ENCODE measurements at places on chromosomes 11 and 22. TPM values are rescaled to one million over a fixed set of nuclear protein-coding genes. Genes with fewer than 3 reads are reported as not detected.

GAL3ST1 gene
- total RNA-seq: 0.83 TPM

ST14 gene
- 0.17 TPM for total RNA-seq

ABTB2 gene
- total RNA-seq: 46.3 TPM

SMC1B gene
- not detected for total RNA-seq

OR52I1 gene
- not detected for total RNA-seq

NOX4 gene
- total RNA-seq: 0.19 TPM

HBE1 gene
- not detected for total RNA-seq

MS4A15 gene
- total RNA-seq: not detected

LUZP2 gene
- 0.17 TPM for total RNA-seq

BIK gene
- total RNA-seq: 1.8 TPM

IGSF22 gene
- not detected for total RNA-seq

LRRC4C gene
- 52.3 TPM for total RNA-seq

GRCh38 chr11:70885281-70886231 lies 366.8 kb downstream of the SHANK2 start:
- DNase-seq: peak; percentile 15

- no peak for DNase-seq
These were observed 57.5 kb upstream of the LYVE1 start for GRCh38 chr11:10625982-10626311.

GRCh38 chr11:117827521-117828511 lies 3.3 kb upstream of the FXYD2 start:
- DNase-seq: no peak

DNA sequence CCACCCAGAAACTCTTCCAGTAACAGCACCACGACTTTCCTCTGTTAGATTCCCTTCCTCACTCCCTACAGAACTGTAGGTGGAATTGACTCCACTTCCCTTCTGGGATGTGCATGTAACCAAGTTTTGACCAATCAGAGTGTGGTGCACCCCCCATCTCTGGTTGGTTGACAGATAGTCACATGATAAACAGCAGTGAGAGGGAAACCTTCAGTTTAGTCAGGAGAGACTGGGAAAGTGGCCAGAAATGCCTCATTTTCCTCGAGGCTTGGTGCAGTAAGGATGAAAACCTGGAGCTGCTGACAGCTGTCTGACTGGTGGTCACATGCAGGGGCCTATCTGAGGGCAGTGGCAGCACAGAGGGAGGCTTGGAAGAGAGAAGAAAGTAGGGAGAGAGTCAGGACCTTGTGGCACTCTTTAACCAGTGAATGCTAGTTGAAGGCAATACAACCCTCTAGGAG lies 67.3 kb upstream of the GRK3 start:
- DNase-seq: no peak

DNA sequence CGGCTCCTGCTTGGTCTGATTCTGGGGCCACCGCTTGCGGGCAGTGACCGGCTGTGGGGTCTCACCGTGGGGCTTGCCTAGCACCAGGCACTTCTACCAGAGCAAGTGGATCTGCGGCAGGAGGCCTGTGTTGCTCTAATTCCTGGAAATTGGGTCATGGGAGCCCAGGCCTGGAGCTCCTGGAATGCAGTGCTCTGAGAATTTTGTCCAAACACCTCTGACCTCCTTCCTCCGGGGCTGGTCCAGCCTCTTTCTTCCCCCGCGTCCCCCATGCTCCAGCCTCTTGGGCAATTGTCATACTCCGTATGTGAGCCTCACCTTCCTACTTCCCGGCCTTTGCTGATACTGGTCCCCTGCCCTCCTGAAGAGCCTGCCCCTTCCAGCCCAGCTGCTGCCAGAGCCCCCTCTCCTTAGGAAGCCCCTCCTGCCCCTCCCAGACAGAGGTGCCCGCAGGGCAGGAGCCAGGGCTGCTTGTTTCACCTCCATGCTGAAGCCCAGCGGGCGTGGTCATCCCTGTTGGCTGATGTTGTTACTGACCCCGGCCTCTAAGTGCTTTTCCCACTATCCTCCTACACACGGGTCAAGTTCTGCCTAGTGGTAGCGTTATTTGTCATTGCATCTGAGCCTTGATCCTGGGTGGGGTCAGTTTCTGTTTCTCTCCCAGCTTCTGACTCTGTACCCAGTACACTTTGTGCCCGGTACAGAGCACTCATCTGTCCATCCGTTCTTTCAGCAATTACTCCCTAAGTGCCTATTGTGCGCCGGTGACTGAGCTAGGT lies 9.6 kb downstream of the MGAT3 start:
- no peak for DNase-seq

DNA sequence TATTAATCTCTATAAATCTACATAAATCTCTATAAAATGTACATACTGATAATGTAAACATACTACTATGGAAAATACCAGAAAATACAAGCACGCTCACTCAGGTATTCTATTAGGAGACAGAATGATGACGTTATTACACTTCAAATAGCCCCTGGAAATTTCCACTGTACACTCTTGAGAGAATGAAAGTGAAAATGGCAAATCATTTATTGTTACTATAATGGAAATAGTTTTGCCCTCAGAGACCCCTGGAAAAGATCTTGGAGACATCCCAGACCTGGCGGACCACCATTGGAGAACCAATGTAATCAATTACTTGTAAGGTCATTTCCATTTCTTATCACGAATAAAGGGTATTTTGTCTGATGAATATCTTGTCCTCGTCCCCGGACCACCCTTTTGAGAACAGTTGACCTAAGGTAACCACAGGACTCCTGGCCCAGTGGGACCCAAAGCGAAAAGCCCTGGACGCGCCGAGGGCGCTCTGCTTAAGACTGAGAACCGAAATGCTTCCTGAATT lies 509 bp upstream of the PRRG4 start:
- DNase-seq: no peak

GRCh38 chr11:61546663-61547062 lies 34.2 kb downstream of the SYT7 start:
- DNase-seq: no peak

GRCh38 chr11:45698777-45699497 lies 33.5 kb upstream of the CHST1 start:
- DNase-seq: no peak

- DNase-seq: no peak
These were observed 849 bp downstream of the TCF20 start for GRCh38 chr22:42269432-42270175.

DNA sequence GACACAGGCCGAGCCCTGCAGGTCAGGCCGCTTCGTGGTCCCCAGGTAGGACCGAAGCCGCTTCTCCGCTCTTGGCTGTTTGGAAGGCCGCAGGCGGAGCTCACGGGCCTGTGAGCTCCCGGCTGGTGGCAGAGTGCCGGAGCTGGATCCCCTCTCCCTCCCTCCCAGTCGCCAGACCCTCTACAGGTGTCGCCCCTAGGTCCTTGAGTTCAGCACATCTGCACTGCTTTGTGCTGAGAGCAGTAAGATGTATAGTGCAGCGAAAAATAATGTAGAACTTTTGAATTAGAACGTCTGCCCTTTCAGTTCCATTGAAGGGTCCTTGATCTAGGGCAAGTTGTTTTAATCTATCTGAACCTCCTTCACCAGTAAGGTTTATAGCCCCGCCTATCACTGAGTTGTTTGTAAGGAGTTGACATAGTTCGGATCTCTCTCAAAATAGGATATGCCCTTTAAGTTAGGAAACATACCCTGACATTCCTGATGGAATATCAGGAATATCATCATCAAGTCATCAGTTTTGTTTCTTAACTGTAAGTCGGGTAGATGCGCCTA lies 419 bp downstream of the ANKRD49 start:
- no peak for DNase-seq

- no peak for DNase-seq
These were observed 6.7 kb downstream of the KCNE3 start for GRCh38 chr11:74460481-74461154.

DNA sequence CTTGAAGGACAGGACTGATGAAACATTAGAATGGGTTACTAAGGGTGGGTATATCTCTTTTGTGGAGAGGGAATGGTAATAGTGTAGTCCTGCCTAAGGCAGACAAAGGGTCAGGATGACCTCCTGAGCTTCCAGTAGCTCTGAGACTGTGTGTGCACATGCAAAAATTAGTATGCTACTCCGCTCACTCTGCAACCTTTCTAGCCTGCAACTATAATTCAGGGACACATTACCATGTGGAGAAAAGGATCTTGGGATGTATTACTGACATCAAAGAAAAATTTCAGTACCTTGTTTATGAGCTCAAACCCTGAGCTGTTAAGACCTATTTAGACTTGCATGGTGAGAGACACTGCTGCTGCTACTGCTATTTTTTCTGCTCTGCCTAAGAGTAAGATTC lies 25.4 kb downstream of the LARGE2 start:
- DNase-seq: no peak

DNA sequence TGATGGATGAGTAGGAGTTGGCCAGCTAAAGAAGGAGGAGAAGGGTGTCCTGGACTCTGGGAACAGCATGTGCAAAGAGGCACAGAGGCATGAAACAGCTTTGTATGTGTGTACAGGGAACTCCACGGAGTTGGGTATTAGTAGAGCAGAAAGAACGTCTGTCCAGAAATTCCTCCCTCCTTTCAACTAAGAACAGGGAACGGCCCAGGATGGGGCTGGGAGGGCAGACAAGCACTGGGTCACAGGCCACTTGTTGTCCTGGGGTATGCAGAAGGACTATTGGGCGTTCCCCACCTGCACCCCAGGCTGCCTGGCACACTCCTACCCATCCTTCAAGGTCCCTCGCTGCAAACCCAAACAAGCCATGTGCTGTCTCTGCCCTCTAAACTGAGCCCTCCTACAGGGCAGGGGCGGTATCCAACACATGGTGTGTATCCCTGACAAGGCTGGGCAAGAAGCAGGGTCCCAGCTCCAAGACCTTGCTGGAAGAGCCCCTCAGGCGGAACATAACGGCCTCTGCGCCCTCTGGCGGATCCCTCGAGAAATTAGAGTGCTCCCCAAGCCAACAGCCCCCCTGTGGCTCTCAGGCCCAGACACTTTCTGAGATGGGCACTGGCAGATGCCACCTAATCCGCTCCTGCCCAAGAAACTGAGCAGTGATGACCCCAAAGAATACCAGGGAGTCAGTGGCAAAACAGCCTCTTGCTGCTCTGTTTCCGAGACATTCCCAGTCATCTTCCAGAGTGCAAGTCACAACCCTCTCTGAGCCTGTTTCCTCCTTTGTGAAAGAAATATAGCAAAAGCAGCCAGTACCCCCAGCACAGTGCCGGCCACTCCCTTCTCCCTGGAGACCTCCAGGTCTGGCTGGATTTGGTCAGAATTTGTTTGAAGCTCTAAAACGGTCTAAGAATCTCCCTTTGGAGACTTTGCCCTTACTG lies 1.6 kb upstream of the ELFN2 start:
- peak; percentile 72 for DNase-seq

DNA sequence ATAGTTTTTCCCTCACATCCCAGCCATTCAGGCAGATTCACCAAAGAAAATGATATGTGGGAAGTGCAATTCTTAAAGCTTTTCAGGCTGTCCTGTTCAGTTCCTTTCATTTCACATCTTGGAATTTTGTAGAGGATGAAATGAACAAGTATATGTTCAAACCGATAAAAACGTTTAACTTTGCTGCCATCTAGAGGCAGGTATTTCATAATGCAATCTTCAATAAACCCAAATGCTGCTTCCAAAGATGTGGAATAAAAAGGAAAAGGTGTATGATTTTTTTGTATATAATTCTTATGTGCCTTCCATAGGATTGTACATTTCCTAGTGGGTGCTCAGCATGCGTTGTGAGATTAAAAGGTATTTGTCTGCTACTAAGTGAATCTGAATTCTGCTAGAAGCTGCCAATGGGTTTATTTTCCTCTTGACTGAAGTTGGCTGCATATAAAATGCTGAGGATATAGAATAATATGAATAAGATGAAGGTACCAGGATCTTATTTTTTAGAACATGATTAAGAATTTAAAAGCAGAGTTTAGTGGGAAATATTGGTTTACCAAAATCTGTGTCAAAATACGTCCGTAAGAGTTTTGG lies 199.3 kb downstream of the PGR start:
- peak; percentile 82 for DNase-seq

GRCh38 chr22:40157330-40157945 lies 20.3 kb upstream of the TNRC6B start:
- no peak for DNase-seq

DNA sequence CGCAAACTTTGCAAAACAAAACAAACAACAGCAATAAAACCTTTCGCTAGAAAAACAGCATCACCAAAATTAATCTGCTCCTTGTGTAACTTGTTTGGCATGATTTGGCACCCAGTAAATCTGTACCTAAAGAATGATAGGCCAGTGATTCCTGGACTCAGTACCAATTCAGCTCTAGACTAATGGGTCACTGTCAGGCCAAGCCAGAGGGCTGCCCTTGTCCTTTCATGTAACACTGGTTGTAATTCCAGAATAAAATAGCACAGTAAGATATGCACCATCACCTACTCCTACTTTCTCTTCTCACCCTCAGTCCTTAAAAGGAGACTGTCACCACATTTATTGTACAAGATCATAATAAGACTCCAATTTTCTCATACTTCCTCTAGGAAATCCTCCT lies 341.6 kb upstream of the PITPNB start:
- DNase-seq: no peak

DNA sequence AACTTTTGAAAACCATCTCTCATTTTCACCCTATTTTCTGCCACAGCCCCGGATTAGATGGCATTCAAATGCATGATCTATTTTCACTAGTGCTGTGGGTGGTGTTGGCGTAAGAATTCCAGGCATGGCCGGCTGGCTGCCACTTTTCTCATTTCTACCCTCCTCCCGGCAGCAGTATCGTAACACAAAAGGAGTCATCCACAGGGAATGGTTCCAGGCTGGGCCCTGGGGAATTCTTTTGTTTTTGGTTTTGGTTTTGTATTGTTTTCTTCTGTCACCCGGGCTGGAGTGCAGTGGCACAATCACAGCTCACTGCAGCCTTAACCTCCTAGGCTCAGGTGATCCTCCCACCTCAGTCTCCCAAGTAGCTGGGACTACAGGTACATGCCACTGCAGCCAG lies 13.8 kb downstream of the JAML start:
- DNase-seq: peak; percentile 18

DNA sequence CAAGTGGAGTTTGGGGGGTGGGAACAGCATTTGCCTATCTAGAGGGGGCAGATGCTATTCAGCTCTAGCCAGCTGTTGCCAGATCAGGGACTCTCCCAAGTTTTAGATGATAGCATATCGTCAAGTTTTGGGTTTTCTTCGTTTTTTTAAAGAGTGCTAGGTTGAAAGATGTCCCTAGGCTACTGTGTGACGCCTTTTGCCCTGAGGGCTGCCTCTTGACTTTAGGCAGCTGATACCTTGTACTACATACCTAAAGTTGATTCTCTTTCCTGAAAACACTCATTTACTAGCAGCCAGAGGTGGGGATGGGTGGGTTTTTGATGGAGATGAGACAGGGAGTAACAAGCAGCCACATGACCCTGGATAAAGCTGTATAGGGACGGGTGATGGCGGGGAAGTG lies 87.1 kb downstream of the ABTB2 start:
- DNase-seq: no peak

- peak; percentile 50 for DNase-seq
These were observed 65.1 kb upstream of the PPARA start for GRCh38 chr22:46084943-46085827.

DNA sequence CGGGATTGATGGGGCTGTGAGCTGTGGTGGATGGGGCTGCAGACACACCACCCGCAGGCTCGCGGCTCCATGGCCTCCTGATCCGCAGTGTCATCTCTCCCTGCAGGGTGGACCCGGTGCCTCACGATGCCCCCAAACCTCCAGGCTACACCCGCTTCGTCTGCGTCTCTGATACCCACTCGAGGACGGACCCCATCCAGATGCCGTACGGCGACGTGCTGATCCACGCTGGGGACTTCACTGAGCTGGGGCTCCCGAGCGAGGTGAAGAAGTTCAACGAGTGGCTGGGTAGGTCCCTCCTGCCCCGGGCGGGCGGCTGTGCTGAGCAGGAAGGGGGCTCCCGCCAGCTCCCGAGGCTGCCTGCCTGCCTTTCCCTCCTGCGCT lies 23.1 kb downstream of the MPPED1 start:
- no peak for DNase-seq

- DNase-seq: no peak
These were observed 33.6 kb downstream of the CYP2R1 start for GRCh38 chr11:14858404-14858803.
